Naive thymus-derived CD4-positive, alpha-beta T cell (primary cell): ENCODE measurements at places on chromosomes 2 and 18. TPM values are rescaled to one million over a fixed set of nuclear protein-coding genes. Genes with fewer than 3 reads are reported as not detected.
A peak's percentile ranks its signal among the peaks of the same experiment; 100 is the strongest.

GRCh38 chr2:179580378-179581146, 280.9 kb downstream of the ZNF385B start:
- no peak for DNase-seq

DNA sequence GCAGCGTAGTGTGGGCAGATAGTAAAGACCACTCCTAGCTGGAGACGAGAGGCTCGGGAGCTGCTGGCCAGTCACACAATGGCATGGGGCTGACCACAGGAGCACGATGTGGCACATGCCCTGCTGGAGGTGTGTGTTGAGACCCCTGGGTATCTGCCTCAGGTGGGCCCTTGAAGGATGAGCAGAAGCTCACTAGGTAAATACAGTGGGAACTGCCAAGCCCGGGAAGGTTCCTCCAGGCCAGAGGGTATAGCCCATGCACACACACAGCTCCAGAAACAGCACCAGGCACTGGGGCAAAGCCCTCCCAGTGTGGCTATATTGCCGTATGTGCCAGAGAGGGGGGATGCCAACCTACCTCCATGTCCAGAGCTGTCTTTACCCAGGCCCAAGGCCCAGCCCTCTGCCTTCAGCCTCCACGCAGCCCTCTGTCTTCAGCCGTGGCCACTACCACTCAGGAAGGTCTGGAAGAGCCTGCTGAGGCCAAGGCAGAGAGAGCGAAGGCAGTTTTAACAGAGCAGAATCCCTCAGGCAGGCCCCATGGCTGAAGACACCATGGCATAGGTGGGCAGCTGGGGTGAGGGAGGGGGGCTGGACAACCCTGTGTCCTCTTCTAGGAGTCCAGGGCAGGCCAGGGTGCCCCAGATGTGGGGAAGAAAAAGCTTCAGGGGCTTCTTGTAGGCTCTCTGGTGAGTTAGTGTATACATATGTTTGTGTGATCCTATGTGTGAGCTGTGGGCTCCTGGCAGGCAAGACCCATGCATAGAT, 7.0 kb upstream of the ARID5A start:
- peak; percentile 7 for DNase-seq

MAIP1 gene
- 17.7 and 19.8 TPM in 2 replicates for total RNA-seq

GRCh38 chr2:53227535-53227934, 540.1 kb upstream of the CHAC2 start:
- no peak for DNase-seq

GRCh38 chr2:174518395-174518794, 31.6 kb upstream of the GPR155 start:
- DNase-seq: no peak

SLC5A7 gene
- total RNA-seq: not detected

QPCT gene
- total RNA-seq: 0.70 TPM

- no peak for DNase-seq
Observed at GRCh38 chr2:50049267-50049666, 895.0 kb upstream of the FSHR start.

KIF1A gene
- not detected for total RNA-seq

GRCh38 chr2:32617599-32618189, 10.2 kb upstream of the TTC27 start:
- DNase-seq: no peak

- DNase-seq: no peak
Observed at GRCh38 chr2:221204699-221205098, 367.4 kb downstream of the EPHA4 start.

CD207 gene
- total RNA-seq: not detected in 2 replicates

EIF2AK2 gene
- 91.9 and 97.3 TPM in 2 replicates for total RNA-seq

- DNase-seq: no peak
Observed at GRCh38 chr2:40036241-40036640, 257.2 kb upstream of the THUMPD2 start.

DNA sequence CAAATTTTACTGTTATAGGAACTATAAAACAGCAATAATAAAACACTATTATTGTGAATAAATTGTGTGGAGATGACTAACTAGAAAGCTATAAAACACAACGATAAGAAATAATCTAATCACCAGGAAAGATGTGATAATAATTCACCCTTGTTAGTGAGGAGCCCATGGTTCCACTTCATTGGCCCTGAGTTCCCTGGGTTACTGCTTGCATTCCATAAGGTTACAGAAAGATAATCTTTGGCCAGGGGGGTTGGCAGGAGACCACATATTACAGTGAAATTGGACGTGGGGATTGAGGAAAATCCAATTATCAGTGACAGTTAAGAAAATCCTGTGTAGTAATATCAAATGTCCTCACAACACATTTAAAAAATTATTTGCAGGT, 2.5 kb upstream of the CPO start:
- no peak for DNase-seq

DNA sequence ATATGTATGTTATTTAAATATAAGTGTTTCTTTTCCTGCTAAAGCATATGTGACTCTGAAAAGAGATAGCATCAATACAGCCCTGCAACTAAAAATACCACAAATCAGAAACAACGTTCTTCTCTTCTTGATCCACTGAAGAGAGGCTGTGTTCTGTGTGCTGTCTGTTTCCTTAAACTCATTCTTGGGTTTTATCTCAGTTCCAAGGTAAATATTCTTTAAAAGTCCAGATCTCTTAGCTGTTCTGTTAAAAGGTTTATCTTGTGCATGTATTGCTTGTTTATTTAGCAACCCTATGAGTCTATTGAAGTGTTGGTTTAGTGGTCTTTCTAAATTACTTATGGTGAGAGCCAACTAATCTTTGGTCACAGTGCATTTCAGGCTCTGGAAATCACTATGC, 173.3 kb upstream of the NT5C1B start:
- no peak for DNase-seq

RAMP1 gene
- 0.84 TPM for total RNA-seq

- DNase-seq: no peak
Observed at GRCh38 chr2:207993151-207993763, 32.1 kb downstream of the PLEKHM3 start.

PSMA8 gene
- 0.89 TPM for total RNA-seq

GRCh38 chr18:8468191-8468590, 141.0 kb upstream of the RAB12 start:
- DNase-seq: no peak

GRCh38 chr18:26309281-26309680, 83.0 kb downstream of the TAF4B start:
- no peak for DNase-seq

- DNase-seq: no peak
Observed at GRCh38 chr2:225120186-225120585, 77.9 kb upstream of the DOCK10 start.

DNA sequence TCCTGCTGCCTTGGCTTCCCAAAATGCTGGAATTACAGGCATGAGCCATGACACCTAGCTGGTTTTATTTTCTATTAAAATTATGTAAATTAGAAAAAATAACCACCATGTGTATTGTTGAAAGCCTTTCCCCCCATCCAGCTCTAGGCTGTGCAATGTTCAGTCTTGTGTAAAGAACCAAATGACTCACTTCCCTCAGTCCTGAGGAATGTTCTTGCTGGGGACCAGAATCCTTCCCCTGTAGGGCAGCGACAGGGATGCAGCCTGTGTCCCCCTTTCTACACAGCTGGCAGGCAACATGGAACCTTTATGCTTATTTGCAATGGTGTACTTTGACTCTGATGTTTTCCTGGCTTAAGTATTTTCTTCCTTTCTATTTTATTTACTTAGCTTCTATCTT, 29.4 kb downstream of the AOX1 start:
- DNase-seq: no peak

DNA sequence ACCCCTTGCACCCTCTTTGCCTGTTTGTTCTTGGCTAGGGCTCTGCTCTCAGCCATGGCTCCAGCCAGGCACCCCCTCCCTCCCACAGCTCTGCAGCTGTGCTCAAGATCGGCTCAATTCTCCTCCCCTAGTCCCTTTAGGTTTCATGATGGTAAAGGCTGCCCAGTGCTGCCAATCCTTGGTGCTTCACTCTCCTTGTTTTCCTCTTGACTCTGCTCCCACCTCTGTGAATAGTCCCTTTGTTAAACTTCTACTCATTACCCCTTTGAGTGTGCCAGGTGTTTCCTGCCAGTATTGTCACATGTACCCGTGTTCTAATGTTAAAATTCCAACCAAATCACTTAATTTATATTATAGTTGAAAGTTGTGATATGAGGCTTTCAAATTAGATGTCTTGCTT, 101.0 kb upstream of the CERS6 start:
- no peak for DNase-seq

SIX3 gene
- total RNA-seq: not detected in 2 replicates

GRCh38 chr18:57466307-57466706, 31.1 kb downstream of the ONECUT2 start:
- DNase-seq: no peak

SERPINB2 gene
- total RNA-seq: 4.8 TPM
